ENCODE measurements at places on chromosomes 12 and 14.

DNA sequence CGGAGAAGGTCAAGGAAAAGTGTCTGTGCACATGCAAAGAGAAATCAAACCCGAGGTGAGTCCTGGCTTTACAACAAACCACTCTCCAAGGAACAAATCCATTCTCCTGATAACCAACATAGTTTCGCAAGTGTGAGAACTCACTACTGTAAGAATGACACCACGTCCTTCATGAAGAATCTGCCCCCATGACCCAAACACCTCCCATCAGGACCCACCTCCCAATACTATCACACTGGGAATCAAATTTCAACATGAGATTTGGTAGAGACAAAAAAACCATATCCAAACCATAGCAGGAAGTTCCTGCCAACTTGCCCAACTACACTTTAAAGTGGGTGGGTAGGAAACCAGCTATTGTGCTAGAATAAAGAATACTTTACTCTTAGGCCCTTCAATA lies 2.4 kb upstream of the ERC1 start:
- DNase-seq, result no peak

DNA sequence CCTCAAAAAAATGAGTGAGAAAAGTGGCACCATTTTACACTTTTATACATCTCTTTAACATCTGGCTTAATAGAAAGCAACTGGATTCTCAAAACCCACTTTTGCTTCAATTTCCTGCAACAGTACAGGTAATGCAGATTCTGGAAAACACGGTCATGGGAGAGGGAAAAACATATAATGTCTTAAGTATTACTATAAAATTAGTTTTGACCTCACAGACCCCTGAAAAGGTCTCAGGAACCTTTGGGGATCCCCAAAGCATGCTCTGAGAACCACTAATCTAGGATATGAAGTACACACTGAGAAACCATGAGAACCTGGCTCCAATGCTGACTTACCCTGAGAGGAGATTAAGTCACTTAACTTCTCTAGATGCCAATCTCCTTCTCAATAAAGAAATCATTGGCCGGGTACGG lies 64.7 kb downstream of the PPP2R5E start:
- no peak for DNase-seq

DNA sequence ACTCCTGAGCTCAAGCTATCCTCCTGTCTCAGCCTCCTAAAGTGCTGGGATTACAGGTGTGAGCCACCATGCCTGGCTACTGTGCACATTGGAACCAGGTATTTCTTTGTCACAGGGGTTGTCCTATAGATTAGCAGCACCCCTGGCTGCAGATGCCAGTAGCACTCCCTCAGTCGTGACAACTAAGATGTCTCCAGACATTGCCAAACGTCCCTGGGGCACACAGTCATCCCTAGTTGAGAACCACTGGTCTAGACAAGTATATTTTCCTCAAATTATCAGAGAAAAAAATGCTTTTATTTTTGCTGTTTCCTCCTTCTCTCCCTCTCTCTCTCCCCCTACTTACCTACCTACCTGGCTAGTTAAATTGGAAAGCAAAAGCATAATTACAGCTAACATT lies 17.9 kb upstream of the P2RX7 start:
- no peak for DNase-seq

DNA sequence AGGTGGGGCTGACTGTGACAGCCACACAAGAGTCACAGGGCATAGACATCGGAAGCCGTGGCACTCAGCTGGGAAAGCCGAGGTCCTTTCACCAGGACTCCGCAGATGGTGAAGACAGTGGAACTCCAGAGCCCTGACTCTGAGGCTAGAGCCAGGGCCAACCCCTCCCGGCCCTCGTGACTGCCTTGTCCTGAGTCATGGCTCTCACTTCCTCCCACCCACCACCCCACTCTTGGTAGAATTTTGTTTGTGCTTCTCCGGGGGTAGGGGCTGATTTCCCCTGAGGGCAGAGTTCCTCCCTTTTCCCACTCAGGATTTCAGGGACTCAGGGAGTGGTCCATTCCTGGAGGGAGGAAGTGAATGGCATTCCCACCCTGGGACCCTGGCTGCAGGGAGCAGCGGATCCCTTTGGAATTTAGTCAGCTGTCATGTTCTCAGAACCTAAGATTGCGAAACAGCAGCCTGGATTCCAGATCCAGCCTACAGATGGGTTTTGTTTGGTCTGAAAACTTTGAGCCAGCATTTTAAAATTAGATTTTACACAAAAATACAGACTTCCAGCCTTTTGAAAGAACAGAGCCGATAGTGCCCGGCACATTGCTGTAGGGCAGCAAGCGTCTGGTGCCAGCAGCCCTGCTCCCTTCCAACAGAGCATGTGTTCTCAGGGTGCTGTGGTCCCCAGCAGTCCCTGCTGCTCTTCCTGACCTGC lies 50.7 kb downstream of the TPCN1 start:
- DNase-seq, result no peak

DNA sequence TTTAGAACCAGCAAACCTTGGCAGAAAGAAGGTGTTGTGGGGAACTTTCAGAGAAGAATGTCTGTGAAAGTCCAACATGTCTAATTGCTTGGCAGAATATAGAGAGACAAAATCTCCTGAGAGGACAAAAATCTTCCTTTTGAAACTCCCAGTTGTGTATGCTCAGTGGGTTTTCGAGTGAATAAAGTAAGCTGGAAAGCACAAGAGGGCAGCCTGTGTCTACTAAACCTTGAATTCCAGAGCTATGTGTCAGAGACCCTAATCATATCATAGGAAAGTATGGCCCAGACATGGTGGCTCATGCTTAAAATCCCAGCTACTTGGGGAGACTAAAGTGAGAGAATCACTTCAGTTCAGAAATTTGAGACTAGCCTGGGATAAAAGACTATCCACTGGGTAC lies 661.2 kb downstream of the SLC16A7 start:
- no peak for DNase-seq

GRCh38 chr14:36524220-36524837 lies 4.3 kb upstream of the NKX2-1 start:
- no peak for DNase-seq

- DNase-seq, result no peak
Measured at GRCh38 chr12:123882161-123882705, 90.4 kb downstream of the CCDC92 start.

DNA sequence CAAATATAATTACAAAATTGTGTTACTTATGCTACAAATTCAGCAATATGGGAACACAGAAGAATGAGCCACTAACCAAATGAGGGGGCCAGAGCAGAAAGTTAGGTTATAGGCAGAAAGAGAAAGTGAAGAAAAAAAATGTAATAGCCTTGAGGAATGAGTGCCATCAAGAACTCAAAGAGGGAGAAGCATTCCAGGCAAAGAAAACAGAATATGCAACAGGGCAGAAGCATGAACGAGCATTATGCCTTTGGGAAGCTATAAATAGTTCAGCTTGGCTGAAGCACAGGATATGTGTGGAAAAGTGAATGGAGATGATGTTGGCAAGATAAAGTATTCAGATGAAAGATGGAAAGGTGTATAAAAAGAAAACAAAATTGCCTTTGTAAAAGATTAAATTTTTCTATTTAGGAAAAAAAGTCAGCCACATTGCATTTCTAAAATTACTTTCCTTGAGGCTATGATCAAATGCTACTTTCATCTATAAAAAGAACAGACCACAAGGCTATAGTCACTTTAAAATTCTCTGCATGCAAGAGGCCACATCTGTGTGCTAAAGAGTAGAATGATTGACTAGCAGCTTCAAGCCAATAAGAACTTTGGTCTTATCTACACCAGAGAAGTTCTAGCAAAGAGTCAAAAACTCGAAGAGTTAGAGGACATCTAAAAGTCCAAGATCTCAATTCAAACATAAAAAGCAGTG lies 193.6 kb upstream of the GARIN6 start:
- no peak for DNase-seq

DNA sequence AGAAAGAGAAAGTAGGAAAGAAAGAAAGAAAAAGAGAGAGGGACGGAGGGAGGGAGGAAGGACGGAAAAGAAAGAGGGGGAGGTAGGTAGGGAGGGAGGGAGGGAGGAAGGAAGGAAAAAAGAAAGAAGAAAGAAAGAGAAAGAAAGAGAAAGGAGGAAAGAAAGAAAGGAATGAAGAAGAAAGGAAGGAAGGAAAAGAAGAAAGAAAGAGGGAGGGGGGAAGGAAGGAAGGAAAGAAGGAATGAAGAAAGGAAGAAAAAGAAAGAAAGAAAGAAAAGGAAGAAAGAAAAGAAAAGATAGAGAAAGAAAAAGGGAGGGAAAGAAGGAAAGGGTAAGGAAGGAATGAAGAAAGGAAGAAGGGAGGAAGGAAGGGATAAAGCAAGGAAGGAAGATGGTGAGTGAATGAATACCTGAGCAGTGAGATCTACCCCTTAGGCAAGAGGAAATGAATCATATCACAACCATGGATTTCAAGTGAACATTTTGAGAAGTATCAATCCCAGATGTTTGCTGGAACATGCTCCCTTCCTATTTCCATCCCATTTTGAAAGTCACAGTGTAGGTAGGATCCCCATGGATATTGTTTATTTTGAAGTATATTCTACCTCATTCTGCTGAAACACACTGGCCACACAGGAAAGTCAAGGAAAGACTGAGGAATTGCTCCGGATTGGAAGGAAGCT lies 639.4 kb upstream of the TBX3 start:
- no peak for DNase-seq

DNA sequence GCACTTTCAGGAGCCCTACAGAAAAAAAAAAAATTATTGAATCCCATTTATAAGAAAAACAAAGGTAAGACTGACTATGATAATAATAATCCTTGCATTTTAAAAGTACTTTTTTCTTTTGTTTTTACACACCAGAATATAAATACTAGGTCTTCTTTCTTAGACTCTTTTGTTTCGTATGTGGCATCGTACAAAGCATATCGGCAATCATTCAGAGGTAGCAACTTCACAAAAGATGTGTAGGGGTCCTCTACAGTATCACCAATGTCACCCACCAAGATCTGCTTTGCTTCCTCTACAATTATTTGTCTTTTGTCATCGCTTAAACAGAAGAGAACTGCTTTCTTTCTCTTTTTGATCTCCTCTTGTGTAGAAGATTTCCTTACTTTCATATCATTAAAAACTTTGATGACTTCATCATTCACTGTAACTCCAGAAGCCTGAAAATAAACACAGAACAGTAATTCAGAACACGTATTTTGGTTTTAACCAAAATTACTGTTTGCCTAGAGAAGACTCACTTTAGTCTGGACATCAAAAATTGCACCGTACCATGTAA lies 1.2 kb downstream of the CFL2 start:
- no peak for DNase-seq

- DNase-seq, result no peak
Measured at GRCh38 chr14:64293976-64294671, at the start of gene ESR2. TSS of gene ESR2 (minus strand) at chr14:64294371. CDS start at chr14:64282985, 11,386 bp downstream.

- no peak for DNase-seq
Measured at GRCh38 chr12:76784600-76785051, 20.7 kb downstream of the ZDHHC17 start.

GRCh38 chr12:21334771-21335325 lies at the start of gene SLCO1A2:
TSS of gene SLCO1A2 (minus strand) at chr12:21334917. CDS start at chr12:21334647, 270 bp downstream.
- DNase-seq, result no peak

DNA sequence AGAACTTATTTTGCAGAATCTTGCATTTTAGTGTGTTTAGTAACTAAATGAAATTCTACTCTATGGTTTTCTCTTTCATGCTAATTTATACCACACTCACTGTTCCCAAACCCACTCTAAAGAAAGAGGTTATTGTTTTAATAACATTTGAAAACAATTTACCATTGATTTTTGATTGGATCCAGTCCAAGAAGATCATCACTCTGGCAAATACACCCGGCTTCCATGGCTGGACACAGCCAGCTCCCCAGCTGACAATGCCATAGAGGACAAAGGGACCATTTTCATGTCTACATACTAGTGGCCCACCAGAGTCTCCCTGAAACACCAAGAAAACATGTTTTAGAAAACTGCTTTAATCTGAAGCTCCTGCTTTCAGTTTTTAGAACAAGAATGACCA lies 42.4 kb downstream of the OVCH1 start:
- DNase-seq, result no peak

DNA sequence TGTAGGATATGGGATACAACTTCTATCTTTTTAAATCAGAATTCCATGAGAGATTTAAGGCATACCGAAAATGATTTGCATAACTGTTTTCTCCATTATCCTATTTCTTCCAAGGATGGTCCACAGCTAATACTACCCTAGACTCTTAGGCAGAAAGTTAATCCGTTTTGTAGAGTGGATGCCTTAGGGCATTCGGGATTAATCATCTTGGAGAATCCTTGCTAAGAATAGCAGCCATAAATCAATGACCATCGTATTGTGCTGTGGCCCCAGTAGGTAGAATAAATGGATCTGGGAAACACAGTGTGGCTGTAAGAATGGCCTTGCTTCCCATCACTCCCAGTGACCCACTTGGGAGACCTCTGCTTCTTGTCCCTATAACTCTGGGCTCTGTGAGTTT lies 99.6 kb downstream of the SSPN start:
- DNase-seq, result no peak

- no peak for DNase-seq
Measured at GRCh38 chr12:71069311-71069710, 88.5 kb downstream of the TSPAN8 start.

DNA sequence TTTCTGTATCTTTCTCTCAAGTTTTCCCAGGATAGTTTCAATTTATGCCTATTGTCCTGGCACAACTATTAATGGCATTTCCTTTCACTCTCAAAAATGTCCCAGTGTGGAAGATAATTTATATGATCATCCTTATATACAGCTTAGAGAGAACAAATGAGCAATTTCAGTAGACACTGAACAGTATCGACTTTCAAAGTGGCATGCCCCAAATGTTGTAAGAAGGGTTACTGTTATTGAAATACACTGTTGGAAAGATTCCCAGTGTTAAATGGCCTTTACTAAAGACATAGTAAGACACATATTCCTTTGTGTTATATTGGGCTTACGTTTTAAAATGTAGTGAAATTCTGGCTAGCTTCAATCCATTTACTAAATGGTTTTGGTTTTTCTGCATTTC lies 202.3 kb upstream of the CDKN3 start:
- DNase-seq, result no peak

GRCh38 chr12:69843608-69844007 lies 18.6 kb downstream of the MYRFL start:
- DNase-seq, result no peak

DNA sequence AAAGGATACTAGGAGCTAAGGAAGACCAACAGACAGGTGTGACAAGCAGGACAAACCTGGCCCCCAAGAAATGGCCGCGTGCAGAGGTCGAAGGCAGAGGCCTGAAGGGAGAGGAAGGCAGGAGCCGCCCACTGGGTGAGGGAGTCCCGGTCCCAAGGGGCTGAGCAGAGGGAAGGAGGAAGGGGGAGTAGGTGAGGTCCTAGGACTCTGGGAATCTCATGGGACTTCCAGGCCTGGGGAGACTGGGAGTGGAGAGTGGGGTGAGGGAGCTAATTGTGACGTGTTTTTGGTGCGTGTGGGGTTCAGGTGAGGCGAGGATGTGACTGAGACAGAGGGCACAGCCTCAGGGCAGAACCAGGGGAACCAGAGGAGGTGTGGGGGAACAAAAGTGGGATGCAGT lies 11.7 kb upstream of the FLVCR2 start:
- DNase-seq, result no peak
